Left ventricle myocardium superior (tissue), 1 donor: ENCODE measurements at places on chromosomes 1 and 21. TPM values are rescaled to one million over a fixed set of nuclear protein-coding genes. Genes with fewer than 3 reads are reported as not detected.

GRCh38 chr1:186050360-186050759 is 316.2 kb downstream of the HMCN1 start:
- no peak for DNase-seq

Gene ZRANB2
- 53.8 TPM for total RNA-seq

DNA sequence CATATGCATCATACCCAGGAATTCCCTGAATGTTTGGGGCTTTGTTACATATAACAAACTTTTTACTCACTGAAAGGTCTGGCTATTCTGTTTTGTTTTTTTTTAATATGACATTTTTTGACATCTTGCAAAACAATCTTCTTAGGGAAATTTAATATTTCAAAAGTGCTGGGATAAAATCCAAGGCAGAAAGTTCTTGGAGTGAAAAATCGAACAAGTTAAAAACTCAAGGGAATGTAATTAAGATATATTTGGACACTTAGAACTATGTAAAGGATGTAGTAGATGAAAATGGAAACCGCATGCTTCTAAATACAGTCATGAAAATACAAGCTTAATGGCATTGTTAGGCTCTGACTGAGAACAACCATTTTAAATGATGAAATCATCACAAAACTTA is 8.6 kb downstream of the CHODL start:
- DNase-seq, result no peak

Gene TRIM58
- 0.07 TPM for total RNA-seq

Gene EFCAB7
- 8.0 TPM for total RNA-seq
